ENCODE measurements at places on chromosomes 11 and 22.
A peak's percentile ranks its signal among the peaks of the same experiment; 100 is the strongest.

DNA sequence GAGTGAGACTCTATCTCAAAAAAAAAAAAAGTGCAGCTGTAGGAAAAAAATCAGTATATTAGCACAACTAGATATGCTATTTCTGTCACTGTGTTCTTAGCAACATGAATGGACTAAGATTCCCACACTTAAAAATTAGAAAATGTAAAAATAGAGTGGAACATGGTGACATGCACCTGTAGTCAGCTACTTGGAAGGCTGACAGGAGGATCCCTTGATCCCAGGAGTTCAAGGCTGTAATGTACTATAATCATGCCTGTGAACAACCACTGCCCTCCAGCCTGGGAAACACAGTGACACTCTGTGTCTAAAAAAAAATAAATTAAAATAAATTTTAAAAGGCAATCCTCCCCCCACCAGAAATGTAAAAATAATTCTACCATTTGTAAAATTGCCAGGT, 29.8 kb downstream of the PICALM start:
- no peak for DNase-seq

DNA sequence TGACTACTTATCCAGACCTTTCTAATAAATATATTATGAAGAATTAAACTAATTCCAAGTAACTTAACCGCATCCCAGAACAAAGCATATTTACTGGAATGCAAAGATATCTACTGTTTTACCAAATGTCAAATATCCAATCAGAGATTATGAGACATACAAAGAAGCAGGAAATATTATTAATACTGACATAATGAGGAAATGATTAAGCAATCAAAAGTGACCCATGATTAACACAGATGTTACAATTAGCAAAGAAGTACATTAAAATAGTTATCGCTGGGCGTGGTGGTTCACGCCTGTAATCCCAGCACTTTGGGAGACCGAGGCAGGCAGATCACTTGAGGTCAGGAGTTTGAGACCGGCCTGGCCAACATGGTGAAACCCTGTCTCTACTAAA, 105.2 kb downstream of the WNT7B start:
- DNase-seq: no peak

GRCh38 chr11:2534134-2534956, 89.5 kb downstream of the KCNQ1 start:
- no peak for DNase-seq

- DNase-seq: no peak
These were observed 10.0 kb upstream of the OR5M1 start for GRCh38 chr11:56624661-56625110.

DNA sequence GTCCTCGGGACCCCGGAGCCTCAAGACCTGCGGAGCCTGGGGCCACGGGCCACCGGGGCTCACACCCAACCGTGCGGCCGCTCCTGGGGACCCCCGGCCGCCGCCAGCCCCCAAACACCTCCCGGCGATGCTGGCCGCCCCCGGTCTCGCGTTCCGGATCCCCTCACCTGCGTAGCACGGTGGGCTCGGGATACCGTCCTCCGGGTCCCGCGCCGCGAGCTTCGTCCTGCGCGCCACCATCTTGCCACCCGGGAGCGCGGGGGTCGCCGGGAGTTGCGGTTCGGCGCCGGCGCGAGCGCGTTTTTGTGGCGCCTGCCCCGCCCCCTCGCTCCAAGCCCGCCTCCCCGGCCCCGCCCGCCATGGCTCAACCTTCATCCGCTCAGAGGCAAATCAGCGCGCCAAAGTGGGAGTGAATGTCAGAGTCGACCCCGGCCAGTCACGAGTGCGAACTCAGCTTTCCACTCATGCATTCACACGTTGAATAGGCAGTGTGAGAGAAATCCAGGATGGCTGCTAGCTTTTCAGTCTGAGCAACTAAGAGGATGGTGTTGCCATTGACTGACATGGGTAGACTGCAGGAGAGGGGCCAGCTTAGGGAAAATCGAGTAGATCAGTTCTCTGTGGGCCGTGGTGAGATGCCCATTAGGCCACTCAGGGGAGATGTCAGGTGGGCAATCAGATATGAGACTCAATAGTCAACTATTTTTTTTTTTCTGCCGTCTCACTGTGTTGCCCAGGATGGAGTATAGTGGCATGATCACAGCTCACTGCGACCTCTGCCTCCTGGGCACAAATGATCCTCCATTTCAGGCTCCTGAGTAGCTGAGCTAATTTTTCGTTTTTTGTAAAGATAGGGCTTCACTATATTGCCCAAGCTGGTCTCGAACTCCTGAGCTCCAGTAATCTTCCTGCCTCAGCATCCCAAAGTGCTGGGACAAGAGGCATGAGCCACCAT, 28.3 kb downstream of the SERHL2 start:
- peak; percentile 71 for DNase-seq

DNA sequence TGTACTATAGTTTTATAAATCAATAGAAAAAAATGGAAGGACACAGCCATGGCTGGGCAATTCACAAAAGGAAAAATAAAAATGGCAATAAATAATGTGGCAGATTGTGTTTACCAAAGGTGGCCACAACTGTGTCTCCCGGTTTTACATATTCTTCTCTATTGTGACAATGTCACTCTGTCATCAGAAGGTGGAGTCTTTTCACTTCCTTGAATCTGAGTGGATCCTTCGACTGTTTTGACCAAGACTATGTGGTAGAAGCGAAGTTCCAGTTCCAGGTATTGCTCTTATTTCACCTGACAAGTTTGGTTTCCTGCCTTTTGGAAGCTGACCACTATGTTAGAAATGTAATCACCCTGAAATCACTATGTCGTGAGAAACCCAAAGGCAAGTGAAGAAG, 31.0 kb upstream of the HSD17B12 start:
- no peak for DNase-seq

DNA sequence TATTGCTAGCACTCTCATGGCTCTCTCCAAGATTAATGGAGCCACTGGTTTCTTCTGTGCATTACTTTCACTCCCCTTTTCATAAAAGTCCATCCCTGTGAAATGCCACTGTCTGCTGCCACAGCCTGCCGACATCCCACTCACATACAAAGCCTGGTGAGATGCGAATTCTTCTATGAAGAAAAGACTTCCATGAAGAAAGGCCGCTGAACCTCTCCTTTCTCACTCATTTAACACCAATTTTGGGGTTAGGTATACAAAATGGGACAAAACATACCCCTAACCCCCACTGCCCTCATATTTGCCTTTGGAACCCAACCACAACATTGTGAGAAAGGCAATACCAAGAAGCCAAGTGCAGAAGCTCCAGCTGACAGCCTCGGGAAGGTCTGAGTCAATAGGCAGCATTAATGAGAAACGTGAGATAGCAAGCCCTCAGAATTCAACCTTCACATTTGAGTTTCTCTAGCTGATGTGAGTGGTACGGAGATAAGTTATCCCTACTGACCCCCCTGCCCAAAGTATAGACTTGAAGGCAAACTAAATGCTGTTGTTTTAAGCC, 156.4 kb downstream of the ATG16L2 start:
- DNase-seq: no peak

GRCh38 chr11:17405232-17406005, 17.0 kb upstream of the KCNJ11 start:
- no peak for DNase-seq

DNA sequence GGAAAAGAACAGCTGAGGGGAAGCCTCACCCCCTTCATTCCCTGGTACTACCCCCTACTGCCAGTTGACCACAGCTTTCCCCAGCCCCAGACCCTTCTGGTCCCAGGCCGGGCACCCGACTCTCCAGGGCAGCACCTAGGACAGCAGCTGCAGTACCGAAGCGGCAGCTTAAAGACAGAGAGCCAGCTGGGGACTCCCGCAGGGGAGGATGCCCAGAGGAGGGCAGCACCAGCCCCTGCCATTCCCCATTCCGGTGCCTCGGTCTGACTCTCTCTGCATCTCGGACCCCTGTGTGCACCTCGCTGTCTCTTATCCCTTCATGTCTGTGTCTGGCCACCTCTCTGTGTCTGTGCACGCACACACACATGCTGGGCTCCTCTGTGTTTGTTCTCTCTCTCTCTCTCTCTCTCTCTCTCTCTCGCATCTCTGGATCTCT, 9.4 kb downstream of the IGSF9B start:
- peak; percentile 70 for DNase-seq

DNA sequence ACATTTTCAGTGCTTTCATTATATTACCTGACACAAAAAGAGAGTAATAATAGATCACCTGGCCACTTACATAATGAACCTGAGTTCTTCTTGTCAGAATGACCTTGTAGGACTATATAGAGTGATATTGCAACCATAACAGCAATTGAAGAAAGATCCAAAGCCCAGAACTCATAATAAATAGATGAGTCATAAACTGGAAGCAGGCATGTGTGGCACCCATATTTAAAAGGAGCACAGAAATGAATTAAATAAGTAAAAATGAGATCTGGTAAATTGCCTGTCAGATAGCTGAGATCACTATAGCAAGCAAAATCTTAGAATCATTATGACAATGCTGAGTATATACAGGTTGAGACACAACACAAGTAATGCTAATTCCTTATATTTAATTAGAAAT, 331.8 kb downstream of the AASDHPPT start:
- no peak for DNase-seq

DNA sequence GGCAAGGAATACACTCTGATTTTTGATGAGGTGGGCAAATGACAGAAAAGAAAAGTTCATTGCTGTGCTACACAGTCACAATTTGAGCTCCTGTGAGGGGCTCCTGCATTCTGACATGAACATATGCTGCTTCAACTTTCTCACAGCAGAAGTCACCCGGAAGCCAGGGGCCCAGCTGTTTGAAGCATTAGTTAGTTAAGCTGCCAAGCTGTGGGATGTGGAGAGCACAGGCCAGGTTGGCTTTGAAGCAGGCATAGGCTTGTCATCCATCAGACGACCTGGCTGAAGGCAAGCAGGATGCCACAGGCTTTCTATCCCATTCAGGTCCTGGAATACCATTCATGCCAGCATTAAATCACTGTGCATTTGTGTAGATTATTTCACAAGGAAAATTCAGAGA, 63.1 kb downstream of the MTNR1B start:
- DNase-seq: no peak

- no peak for DNase-seq
These were observed 725.3 kb downstream of the BRD1 start for GRCh38 chr22:49102367-49102766.

- DNase-seq: no peak
These were observed 63.4 kb downstream of the GRAMD1B start for GRCh38 chr11:123493349-123494063.

DNA sequence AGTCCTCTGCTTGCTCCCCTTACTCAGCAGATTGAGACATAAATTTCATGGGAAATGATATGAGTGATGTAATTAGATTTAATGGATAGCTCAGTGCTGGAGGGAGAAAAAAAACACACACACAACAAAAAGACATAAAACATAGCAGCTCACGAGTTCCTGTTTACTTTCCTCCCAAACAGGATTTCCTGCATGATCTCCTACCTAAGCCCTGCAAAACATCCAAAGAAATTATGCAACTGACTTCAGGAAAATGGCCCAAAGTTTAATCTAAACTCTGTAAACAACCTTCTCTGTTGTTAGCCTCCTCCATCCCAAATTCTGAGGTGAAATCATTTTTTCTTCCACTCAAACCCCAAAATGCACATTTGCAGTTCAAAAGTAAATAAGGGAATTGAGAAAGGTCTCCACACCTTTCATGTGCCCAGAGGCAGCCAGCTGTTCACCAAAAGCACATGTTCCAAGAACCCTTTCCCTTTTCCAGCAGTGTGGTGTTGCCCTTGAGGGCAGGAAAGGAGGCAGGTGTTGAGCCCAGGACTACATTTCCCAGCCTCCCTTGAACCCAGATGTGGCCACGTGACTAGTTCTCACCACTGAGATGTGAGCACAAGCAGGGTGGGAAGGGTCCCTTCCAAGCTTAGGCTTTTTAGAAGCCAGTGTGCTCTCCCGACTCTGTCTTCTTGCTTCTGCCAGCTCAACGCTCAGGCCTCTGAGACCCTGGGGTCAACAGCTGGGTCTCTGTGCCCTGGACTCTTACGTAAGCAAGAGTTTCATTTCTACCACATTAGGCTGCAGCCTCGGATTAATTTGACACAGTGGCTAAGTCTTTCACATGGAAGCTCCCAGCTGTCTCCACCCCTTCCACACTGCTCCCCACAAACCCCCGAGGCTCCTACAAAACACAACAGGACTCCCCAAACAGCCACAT, 301.2 kb downstream of the CTTN start:
- no peak for DNase-seq

GRCh38 chr11:92410526-92410925, 185.9 kb downstream of the FAT3 start:
- no peak for DNase-seq

- no peak for DNase-seq
These were observed 8.6 kb downstream of the HSCB start for GRCh38 chr22:28750471-28750881.

DNA sequence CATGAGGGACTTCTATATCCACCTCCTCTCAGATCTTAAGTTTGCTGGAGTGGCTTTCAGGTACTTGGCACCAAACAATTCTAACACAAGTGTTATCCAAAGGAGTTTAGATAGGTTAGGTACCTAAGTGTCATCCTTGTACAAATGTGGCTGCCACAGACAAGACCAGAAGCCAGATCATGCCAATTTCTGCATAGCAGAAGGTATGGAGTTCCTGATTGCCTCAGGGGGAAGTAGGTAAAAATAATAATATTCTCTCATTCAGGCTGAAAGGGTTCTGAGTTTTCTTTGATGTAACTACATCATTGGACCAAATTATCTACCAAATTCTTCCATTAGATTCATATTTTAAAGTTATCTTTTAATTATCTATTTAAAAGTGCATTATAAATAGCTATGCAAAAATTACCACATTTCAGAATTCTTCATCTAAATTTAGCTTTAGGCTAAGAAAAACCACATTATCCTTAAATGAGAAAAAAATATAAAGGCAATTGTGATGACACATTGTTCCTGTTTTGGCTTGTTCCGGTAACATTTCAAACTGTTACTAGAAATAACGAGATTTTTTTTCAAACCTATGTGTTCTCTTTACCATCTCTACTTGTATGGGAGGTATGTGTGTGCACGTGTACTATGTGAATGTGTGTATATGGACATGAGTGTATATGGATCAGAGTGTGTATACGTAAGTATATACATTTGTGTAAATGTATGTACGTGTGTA, 66.2 kb upstream of the POU2AF2 start:
- no peak for DNase-seq

- DNase-seq: no peak
These were observed 23.9 kb upstream of the LYVE1 start for GRCh38 chr11:10592331-10592730.

DNA sequence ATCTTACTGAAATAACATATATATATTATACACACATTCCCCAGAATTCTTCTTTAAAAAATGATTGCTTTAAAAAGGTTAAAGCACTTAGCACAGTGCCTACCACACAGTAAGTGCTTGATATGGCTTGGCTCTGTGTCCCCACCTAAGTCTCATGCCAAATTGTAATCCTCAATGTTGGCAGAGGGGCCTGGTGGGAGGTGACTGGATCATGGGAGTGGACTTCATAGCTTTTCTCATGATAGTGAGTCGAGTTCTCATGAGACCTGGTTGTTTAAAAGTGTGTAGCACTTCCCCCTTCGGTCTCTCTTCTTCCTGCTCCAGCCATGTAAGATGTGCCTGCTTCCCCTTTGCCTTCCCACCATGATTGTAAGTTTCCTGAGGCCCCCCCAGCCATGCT, 6.2 kb downstream of the CRYAB start:
- DNase-seq: no peak

GRCh38 chr11:94089341-94089740, 39.3 kb upstream of the PANX1 start:
- no peak for DNase-seq
